ENCODE measurements at places on chromosomes 4 and X.

DNA sequence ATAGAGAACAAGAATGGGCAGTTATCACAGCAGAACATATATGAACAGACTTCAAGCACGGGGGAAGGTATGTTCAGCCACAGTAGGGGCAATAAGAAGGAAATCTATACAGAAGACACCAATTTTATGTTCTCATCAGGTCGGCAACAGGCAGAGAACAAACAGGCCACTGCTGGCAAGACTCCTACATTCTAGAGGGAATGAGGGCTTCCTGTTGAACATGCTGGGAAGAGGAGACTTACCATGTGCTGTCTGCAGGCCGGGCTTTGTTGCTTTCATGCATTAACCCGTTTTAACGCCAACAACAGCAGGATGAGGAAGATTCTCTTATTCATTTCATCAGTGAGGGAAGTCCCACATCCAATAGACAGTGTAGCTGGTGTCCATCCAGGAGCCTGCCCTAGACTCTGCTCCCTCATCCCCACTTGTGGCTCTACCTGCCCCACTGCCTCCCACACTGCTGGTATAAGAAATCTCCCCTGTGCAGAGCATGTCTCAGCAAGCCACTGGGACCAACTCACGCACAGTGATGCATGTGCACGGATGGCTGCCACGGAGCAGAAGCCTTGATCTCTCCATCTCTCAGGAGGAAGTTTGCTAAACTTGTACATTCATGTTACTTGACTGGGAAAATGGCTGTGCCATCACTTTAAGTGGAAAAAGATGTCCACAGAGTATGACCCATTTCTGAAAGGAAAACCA, 84.5 kb downstream of the ACOX3 start:
- DNase-seq, result no peak

GRCh38 chr4:54067166-54067565, 2.8 kb upstream of the CHIC2 start:
- DNase-seq, result no peak

- no peak for DNase-seq
Observed at GRCh38 chr4:46994007-46994405, 625 bp upstream of the GABRA4 start.

DNA sequence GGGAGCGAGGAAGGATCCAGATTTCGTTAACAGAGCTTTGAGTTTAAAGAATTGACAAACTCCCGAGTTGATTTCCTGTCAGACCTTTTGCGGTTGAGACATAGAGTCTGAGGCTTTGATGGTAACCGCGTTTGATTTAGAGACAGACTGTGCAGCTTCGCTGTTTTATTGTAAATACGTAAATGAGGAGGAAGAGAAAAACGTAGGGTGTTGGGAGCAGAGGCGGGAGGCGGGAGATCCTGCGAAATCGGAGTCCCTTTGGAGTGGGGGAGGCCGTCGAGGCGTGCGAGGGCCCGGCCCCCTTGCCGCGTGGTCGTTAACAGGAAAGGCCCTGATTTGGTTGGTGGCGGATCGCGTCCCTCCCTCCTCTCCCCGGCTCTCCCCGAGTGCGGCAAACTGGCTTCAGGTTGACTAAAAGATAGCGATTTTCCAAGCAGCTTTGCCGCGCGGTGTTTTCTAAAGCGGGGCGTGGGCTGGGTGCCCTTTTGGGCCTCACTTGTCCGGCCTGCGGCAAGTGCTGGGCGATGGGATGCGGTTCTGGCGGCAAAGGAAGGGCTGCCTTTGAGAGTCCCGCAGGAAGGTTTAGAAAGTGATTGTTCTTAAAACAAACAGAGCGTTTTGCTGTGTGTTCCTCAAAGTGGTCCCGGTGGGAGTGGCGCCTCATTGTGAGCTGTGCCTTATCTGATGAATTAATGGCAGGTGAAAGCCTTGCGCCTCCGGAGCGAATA, 857 bp downstream of the SCML1 start:
- peak; percentile 23 for DNase-seq

- no peak for DNase-seq
Observed at GRCh38 chrX:134792077-134792476, 133.8 kb upstream of the PLAC1 start.

DNA sequence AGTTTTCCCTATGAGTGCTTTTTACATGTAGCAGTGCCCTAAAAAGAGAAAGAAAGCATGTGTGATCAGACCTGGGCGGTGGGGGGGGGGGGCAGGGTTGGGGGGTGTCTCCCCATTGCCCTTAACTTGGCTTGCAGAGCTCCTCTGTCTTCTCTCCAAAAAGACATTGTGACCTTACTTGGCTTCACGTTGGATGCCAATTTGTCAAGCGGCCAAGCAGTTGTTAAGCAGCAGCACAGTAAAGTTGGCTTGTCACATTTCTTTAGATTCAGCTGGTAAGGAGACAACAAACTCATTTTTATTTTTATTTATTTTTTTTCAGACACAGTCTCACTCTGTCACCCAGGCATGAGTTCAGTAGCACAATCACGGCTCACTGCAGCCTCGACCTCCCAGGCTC, 57.3 kb upstream of the ZNF157 start:
- no peak for DNase-seq

DNA sequence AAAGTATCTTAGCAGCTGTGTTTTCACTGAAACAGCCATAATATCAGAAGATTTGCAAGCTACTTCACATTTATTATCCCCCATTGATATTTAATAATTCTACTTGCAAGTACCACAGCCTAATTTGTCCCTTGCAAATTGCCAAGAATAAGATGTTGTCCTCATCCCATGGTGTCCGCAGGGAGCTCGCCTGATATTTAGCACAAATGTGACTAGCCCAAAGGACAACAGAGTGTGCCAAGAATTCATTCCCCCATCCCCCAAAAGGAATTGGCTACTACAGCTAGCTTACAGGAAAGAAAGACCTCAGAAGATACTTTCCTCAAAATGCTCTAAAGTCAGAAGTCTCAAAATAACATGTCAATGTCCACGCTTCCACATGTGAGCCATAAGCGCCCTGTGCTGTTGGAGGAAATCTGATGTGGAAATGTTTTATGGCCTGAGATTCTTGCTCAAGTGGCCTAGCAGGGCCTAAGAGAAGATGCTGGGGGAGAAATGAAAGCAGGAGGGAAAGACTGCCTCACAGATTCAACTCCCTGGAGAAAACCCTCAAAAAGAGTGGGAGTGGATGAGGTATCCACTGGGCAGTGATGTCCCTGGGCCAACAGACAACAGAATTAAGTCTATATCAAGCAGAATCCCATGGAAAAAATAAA, 111.4 kb downstream of the SH3KBP1 start:
- no peak for DNase-seq

GRCh38 chr4:157300701-157301100, 80.2 kb downstream of the GRIA2 start:
- no peak for DNase-seq

DNA sequence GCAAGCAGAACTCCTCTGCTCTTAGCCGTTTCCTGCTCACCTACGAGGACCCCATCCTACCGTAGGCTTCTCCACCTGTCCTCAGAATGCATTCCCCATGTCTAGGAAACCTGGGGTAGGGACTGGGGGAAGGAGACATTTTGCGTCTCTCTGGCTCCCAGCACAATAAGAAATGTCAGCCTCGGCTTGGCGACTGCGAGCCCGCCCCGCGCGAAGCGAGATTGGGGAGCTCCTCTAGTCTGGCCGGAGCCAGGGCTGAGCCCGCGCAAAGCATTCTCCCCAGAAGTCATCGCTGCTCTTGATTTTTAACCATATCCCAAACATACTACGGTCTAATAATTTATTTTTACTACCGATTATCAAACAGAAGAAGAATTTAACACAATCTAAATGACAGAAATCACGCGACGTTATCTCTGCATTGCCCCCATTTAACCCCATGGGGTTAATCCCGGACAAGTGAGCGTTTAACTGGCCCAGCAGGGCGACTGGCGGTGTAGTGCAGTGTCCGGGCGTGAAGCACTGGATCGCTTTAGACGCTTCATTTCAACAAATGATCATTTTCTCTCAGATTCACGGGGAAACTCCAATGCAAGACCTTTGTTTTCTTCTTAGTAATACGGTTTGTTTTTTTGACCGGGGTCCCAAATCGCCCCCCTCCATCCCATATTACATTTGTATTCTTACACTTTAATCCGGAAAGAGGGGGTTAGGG, 8.0 kb upstream of the PITX2 start:
- DNase-seq, result no peak

DNA sequence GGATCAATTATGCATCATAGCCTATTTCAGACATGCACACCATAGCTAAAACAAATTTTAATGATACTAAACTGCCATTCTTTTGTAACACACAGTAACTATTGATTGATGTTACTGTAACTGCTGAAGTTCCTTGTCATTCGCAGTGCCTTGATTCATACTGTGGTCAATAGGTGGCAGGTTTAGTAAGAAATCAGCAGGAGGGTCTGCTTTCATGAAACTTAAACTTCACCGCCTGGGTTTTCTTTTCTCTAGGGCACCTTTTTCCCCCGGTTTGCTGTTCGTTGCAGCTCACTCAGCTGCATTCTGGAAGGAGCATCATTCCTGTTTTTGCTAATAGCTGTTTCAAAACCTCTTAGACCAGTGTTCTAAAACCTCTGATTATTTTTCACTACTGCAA, 88.1 kb downstream of the RPA4 start:
- DNase-seq, result no peak

DNA sequence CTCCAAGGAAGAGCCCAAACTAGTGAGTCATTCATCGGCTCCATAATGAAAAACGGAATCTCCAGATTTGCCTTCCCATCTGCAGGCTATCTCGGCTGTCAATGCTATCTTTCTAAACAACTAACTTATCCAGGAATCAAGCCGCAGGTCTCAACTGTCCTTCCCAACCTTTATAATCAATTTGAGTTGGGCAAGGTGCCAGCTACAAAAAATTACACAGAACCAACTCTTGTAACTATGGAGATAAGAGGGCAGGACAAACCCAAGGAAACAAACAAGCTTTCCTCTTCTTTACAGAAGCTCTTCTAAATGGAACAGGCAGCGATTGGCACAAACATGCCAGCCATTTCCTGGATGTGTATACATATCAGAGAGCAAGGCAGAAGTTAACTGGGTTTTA, 61.2 kb upstream of the RAI2 start:
- no peak for DNase-seq

DNA sequence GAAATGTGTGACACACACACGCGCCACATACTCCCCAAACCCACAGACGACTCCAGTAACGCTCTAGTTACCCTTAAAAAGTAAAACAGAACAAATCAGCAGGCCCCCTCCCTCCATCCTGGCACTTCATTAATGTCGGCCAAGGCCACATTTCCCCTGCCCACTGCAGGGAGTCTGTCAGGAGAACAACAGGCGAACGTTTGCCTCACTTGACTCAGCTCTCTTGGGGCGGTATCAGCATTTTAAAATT, 671 bp upstream of the FHIP1A start:
- DNase-seq, result peak; percentile 15

- DNase-seq, result no peak
Observed at GRCh38 chr4:140090215-140090731, 63.7 kb downstream of the MAML3 start.

- DNase-seq, result no peak
Observed at GRCh38 chr4:15144967-15145295, 142.7 kb downstream of the CPEB2 start.

DNA sequence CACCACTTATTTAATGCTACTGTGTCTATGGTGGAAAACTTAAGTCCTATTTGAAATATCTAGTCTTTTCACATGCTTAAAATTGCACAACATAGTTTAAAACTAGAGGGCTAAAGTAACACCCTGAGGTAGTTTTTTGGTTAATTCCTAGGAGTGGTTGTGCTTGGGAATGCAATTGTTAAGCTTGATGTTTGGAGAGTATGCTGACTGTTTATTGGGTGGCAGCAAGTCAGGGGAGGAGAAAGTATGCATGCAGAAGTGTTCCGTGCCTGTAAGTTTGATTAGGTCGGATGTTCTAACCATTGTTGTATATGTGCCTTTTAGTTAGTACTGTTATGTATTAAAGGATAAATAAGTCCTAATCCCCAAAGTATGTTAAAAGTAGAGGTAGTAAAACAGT, 40.5 kb downstream of the CXCL8 start:
- DNase-seq, result no peak

GRCh38 chr4:52996261-52997131, 134.4 kb downstream of the RASL11B start:
- DNase-seq, result no peak

DNA sequence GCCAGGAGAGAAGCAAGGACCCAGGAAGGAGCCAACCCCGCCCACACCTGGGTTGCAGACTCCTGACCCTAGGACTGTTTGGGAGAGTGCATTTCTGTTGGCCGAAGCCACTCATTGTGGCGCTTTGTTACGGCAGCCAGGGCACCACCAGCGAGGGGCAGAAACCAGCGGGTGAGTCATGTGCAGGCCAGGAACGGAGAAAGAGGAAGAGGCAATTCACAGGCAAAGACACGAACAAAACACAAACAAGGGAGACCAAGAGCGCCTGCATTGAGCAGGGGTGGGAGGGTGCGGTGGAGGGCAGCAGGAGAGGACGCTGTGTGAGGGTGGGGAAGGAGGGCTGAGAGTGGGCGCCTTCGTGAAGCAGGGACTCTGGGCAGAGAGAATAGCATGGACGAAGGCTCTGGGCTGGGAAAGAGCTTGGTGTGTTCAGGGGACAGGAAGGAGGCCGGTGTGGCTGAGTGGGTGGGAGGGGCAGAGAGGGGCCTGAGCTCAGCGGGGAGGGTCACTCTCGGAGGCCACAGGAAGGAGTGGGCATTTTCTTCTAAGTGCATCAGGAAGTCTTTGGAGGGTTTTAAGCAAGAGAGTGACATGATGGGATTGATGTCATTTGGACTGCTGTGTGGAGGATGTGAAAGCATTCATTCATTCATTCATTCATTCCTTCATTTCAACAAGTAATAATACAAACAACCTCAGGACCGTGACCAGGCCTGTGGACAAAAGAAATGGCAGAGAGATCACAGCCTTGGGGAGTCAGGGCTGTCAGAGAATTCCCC, 12.2 kb upstream of the WFS1 start:
- peak; percentile 5 for DNase-seq

DNA sequence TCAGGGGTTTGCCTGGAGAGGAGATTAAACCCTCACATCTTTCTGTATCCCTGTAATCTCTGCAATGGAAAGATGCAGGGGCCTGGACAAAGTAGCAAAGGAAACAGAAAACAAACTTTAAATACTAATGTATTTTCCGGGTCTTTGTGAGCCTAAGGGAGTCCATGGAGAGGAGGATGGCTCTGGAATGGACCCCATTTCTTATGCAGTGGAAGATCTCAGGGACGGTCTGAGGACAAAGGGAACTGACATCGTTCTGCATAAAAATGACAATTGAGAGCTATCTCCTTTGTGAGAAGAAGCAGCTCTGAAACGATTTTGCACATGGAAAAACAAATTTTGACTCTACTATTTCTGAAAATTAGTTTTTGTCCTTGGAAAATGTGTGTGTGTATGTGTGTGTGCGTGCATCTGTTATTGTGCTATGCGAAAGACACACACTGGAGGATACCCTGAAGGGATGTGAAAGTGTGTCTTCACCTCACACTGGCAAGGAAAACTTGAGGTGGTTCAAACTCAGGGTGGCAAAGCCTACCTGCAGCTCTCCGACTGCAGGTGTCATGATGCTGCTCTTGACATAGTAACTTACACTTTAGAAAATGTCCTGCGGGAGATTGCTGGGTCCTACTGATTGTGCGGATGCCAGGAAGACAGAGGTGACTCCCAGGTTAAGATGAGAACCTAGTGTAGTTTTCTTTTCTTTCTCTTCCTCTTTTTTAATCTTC, 126.4 kb upstream of the JADE1 start:
- DNase-seq, result no peak

GRCh38 chrX:46573892-46574773, 568 bp downstream of the CHST7 start:
- peak; percentile 59 for DNase-seq

GRCh38 chr4:4437798-4438470, 51.0 kb downstream of the NSG1 start:
- no peak for DNase-seq

GRCh38 chrX:113514906-113515305, 674.3 kb upstream of the AMOT start:
- no peak for DNase-seq
